Eye (tissue), 1 donor: ENCODE measurements at places on chromosomes 2 and 18.

- DNase-seq = no peak
Measured at GRCh38 chr18:77248873-77249568, 627 bp upstream of the GALR1 start.

DNA sequence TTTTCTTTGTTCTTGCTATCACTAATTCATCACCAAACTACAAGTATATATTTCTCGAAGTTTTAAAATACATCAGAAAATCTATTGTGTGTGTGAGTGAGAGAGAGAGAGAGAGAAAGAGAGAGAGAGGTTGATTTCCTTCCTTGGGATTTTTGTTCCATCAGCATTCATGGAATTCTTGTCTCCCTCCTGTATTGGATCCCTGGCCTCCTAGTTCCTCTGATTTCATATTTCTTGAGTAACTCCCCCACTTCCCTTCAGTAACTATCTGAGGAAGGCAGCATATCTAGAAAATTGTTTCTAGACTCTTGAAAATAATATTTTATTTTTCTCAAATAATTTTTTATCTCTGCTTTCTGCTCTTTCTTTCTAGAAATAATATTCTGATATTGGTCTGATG, 13.3 kb upstream of the ACTR2 start:
- DNase-seq = no peak

DNA sequence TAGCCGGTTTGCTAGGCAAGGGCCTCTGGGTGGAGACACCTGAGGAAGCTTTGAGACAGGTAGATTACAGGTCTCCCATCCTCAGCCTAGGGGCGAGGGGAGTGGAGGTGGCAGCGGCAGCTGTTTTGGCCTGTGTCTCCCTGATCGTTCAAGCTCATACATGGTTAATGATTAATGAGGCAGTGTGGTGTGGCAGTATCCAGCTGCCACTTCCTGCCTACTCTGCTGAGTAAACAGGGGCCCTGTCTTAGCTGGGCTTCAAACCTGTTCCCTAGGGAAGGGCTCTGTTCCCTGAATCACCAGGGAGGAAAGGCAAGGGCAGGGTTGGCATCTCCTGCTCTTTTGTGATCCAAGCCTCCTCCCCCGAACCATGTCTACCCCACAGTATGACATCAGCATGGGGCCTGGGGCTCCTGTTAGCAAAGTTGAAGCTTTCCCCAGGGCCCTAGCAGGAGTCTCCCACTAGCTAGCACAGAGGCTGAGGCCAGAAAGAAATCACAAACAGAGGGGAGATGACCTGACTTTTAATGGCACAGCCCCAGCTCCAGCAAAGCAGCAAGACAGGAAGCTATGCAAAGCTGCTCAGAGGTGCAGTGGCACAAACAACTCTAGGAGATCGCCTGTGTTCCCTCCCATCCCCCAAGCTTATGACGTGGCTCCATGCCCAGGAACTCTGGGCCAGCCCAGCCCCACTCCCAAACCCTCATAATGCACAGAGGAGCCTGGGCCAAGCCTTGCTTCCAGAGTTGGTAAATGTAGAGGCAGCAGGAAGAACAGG, 3.7 kb upstream of the TUBA4B start:
- peak; percentile 55 for DNase-seq

- DNase-seq = no peak
Measured at GRCh38 chr2:80166483-80167171, 137.9 kb downstream of the LRRTM1 start.

- DNase-seq = no peak
Measured at GRCh38 chr2:75655861-75656260, 9.3 kb downstream of the MRPL19 start.

- DNase-seq = no peak
Measured at GRCh38 chr2:178282075-178282815, 87.9 kb downstream of the OSBPL6 start.

- no peak for DNase-seq
Measured at GRCh38 chr2:69645921-69646320, 2.4 kb upstream of the AAK1 start.

DNA sequence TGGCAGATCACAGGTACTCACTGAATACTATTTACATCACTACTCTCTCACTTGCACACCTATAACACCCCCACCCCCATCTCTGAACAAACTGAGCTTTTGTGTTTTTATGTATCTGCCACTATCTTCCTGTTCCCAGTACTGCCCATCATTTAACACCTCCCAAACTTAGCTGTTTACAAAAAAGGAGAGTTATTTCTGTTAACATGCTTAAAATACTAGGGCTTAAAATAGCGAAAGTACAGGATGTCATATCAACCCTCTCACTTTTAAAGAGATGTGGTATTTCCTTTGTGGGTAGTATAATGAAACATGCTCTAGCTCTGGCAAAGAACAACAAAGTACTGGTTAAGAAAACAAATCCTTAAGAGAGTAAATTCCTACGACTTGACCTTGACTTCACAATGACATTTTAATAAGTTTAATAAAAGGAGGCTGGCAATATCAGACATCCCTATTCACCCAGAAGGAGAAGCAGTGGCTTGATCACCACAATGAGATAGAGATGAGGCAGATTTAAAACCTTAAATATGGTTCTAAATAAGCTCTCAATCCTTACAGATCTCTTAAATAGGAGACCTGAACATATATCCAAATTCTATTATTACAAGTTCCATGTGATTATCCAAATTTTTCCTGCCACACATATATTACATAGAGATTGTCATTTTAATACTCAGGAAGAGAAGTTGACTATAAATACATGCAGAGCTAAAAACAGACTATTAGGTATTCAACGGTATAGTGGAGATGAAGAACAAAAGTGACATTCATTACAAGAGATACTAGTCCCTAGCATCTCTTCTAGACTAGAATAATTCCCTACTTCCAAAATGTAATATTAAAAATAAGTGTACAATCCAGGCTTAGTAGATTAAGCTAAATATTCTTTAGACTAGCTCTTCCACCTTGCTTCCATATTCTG, 36.9 kb downstream of the TRAK2 start:
- DNase-seq = no peak

DNA sequence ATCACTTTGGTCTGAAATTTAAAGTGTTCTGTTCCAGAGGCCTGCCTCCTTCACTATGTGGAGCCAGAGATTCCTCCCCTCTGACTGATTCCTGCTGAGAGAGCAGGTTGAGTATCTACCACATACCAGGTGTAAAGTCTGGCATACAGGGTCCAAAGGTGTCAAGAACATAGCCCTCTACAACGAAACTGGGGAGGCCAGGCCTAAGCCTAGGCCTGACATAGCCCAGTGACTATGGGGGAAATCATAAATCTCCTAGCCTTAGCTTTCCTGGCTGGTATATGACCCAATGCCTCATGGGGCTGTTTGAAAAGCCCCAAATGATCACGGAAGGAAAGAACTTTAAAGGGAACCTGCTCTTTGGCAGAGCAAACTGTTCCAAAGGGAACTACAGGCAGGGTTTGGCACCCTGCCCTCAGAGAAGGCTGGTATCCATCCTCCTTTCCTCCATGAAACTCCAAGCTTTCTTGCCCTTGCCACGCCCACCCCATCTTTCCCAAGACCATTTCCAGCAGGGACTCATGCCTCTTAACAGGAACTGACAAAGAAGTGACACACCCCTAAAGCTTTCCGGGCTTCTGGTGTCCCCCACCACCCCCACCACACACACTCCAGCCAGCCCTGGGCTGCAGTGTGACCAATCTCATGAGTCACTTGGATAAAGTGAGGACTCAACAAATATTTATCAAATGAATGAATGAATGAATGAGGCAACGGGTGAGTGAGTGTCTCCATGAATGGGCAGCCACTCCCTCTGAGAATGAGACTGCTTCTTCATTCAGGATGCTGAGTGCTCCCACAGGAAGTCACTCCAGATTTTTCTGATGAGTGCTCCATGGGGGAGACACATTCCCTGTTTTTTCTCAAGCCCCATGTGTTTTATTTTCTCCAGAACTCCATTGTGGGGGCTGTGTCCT, 114.5 kb upstream of the STPG4 start:
- no peak for DNase-seq

DNA sequence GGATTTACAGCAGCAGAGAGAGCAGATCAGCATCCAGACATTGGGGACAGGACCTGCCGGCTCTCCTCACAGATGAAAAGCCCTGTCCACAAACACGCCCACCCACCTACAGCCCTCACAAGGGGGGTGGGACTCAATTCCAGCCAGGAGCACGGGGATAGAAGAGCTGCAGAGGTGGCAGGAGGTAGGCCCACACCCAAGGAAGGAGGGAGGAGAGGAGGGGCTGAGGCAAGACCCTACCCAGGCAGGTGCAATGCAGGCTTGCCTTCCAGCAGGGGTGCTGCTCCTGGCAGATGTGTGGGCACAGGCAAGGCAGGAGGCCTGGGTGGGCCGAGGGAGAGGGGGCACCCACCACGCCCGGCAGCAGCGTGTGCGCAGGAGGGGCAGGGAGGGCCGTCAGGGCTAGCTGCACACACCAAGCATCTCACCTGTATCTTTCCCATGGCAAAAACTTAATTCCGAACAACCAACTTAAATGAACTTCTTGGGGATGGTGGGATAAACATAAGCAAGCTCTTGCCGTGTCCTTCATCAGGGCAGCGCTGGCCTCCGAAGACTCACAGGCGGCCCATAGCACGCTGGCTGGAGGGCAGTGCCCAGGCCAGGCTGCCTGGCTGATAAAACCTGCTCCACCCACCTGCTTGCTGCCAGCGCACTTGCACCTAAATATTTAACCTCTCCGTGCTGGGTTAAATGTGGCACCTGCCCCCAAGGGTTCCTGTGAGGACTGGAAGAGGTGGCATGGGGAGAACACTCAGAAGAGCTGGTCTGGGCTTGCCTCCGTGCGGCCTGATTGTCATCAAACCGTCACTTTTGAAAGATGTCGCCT, 219.5 kb downstream of the HDAC4 start:
- DNase-seq = no peak

DNA sequence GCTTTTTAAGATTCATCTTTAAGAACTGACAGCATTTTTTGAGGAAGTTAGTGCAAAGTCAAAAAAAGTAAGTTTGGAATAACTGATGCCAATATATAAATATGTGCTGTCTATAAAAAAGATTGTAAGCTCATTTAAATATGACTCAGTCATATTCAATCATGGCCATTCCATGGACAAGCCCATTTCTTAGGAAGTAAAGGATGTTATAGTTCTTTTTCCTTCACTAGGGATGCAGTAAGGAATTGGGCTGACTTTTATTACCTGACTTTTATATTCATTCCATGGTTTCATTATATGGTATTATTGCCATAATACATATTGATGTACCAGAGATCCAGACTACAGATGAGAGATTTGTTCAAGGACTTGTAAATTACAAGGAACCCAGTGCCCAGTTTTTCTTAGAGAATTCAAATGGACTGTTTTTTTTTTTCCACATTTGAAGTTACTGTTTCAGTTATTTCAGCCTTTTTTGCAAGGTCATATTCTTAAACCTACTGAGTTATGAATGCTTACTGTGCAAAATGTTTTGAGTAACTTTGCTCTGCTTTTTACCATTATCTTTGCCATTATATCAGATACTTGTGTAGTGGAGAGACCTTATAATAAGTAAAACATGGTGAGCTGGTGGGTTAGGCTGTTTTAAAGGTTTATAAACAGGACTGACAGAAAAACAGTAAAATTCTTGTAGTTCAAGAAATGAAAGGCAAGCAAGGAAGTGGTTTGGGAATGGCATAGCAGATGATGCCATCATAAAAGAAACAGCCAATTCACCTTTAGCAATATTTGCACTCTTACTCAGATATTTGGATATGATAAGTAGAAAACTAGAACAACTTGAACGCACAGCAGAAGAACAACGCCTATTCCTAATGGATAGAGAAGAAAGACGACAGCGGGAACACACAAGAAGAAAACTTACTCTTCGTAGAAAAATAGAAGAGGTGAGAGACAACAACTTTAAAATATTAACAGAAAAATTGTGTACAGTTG, 7.6 kb downstream of the FSIP2 start:
- no peak for DNase-seq

GRCh38 chr2:95240556-95240955, 33.2 kb downstream of the ZNF892 start:
- no peak for DNase-seq

DNA sequence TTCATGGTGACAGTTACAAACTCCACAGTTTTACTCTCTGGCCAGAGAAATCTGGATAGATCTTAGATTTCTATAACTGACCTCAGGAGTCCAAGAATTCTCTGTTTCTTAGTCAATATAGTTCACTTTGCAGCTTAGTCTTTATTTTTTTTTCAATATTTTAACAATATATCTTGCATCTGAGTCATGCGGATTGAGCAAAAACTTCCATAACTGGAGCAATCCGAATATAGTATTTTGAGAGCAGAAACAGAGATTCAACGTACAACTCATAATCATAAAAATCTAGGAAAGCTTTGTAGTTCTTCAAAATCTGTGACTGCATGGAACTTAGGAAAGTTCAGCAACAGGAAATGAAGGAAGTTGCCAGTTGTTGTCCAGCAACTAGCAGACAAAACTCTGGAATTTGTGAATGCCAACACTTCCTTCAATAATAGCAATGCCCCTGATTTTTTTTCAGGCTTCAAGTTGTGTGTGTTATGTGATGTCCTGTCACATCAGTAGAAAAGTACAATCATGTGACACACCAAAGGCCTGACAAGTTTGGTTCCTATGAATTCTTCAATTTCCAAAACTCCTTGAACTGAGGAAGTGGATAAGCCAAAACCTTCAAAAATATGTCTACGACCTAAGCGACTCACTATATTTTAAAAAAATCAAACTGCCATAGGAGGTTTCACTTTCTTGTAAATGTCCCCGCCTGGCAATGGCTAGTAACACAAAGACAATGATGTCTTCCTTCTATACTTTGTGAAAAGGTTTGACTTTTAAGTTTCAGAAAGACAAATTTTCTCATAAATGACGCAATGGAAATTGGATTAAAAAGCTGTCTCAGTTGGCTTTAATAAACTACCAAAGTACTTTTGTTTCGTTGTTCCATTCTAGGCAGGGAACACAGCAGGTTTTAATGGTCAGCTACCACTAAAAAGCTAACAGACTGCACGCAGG, 510.6 kb downstream of the ERBB4 start:
- no peak for DNase-seq

GRCh38 chr2:14423145-14423906, 209.2 kb upstream of the LRATD1 start:
- no peak for DNase-seq

GRCh38 chr2:240248721-240249422, 108.4 kb upstream of the OTOS start:
- no peak for DNase-seq

GRCh38 chr2:173441222-173441621, 86.5 kb downstream of the CDCA7 start:
- DNase-seq = peak; percentile 24
